ENCODE measurements at places on chromosomes 12 and 14.

GRCh38 chr12:574475-575128, 88.6 kb downstream of the NINJ2 start:
- peak; percentile 72 for DNase-seq
- no peaks in the 10 kb centered on the region for H3K36me3 ChIP-seq
- no peak overlapping the region for H3K27ac ChIP-seq
- peaks cover 14% of the 10 kb centered on the region for H3K4me1 ChIP-seq
- H3K27me3 ChIP-seq, result no peaks in the 10 kb centered on the region

- no peaks in the 10 kb centered on the region for H3K36me3 ChIP-seq
- no peak for DNase-seq
- H3K27ac ChIP-seq, result no peak overlapping the region
- H3K4me3 ChIP-seq, result no peak overlapping the region
- no peaks in the 10 kb centered on the region for H3K4me1 ChIP-seq
Measured at GRCh38 chr12:53956914-53957536, 2.3 kb downstream of the HOXC12 start.

DNA sequence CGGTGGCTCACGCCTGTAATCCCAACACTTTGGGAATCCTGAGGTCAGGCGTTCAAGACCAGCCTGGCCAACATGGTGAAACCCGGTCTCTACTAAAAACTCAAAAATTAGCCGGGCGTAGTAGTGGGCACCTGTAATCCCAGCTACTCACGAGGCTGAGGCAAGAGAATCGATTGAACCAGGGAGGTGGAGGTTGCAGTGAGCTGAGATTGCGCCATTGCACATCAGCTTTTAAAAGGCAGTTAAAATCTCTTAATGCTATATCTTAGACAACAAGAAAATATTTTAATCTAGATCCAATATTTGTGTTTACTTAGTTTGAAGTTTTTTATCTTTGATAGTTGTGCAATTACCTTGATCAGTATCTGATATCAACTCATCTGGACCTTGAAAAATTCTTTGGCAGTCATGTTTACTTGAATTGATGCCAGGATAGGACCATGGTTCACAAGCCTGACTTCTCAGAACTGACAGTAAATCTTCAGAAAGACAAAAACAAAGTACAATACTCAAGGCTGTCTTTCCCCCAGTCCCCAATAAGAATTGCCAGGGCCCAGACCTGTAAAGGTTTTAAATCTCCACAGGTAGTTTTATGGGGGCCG, 135.0 kb upstream of the AEBP2 start:
- no peak for DNase-seq
- no peak overlapping the region for H3K27ac ChIP-seq
- H3K4me3 ChIP-seq, result no peak overlapping the region
- H3K27me3 ChIP-seq, result no peaks in the 10 kb centered on the region

GRCh38 chr12:123829561-123829960, 67.5 kb downstream of the DNAH10 start:
- H3K27ac ChIP-seq, result no peak overlapping the region
- H3K4me1 ChIP-seq, result no peaks in the 10 kb centered on the region
- no peaks in the 10 kb centered on the region for H3K36me3 ChIP-seq
- H3K4me3 ChIP-seq, result no peak overlapping the region
- DNase-seq, result peak; percentile 14

DNA sequence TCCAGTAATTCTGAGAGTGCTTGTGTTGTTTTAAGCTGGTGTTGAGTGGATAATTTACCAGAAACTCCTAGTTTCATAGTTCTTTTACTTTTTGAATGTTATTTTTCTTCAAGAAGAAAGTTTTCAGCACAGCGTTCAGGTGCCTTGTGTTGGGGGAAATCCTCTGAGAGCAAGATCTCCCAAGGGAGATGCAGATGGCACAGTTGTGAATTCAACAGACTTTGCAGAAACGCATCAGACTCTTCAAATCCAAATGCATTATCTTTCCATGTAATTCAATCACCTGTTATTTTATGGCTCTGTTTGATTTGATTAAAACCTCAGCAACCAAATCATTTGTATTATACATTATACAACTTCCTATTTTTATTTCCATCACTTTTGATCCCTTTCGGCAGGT, 439.9 kb downstream of the EGLN3 start:
- no peak overlapping the region for H3K4me3 ChIP-seq
- H3K4me1 ChIP-seq, result no peaks in the 10 kb centered on the region
- DNase-seq, result no peak
- no peaks in the 10 kb centered on the region for H3K27me3 ChIP-seq
- no peak overlapping the region for H3K27ac ChIP-seq
- H3K36me3 ChIP-seq, result no peaks in the 10 kb centered on the region

DNA sequence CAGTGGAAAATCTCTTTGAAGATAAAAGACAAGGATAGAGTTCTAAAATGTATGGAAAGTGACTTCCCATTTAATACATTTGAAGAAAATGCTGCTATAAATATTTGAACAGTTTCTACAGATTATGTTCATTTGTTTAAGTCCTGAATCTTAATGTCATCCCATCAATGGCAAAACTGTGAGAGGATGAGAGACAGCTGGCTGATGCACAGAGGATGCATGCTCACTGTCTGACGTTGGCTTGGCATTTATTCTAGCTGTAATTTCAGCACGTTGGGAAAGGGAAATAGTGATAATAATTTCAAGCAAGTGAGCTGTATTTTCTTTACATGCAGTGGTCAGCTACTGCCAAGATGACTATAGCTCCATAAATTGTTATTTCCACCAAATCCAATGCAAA, 40.5 kb downstream of the PPFIA2 start:
- H3K4me1 ChIP-seq, result no peaks in the 10 kb centered on the region
- H3K36me3 ChIP-seq, result no peaks in the 10 kb centered on the region
- H3K4me3 ChIP-seq, result no peak overlapping the region

DNA sequence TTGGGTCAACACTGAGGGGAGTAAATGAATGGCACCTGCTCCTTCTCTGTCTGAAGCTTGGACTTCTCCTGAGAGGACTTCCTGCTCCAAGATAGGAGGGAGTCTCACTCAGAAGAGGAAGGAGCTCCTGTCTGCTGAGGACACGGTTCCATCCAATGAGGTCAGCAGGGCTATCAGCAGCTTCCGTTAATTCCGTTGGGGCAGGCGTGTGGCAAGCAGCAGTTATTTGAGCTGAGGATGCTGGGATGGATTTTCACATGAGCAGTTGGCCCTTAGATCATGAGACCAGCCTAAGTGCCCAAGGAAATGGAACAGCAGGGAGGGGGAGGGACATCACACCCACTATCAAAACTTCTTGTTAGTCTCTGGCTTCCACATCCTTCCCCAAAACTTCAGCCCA, 159.0 kb upstream of the PZP start:
- H3K27ac ChIP-seq, result no peak overlapping the region
- DNase-seq, result no peak

GRCh38 chr12:24864796-24865125, 84.1 kb downstream of the BCAT1 start:
- DNase-seq, result no peak
- peaks cover 9% of the 10 kb centered on the region for H3K4me1 ChIP-seq
- H3K27ac ChIP-seq, result no peak overlapping the region

- H3K36me3 ChIP-seq, result no peaks in the 10 kb centered on the region
- H3K27me3 ChIP-seq, result no peaks in the 10 kb centered on the region
- H3K4me3 ChIP-seq, result no peak overlapping the region
- H3K4me1 ChIP-seq, result peaks cover 3% of the 10 kb centered on the region
- H3K27ac ChIP-seq, result no peak overlapping the region
Measured at GRCh38 chr14:68557648-68558047, 235.2 kb downstream of the ZFP36L1 start.

- DNase-seq, result no peak
- peaks cover 47% of the 10 kb centered on the region for H3K4me1 ChIP-seq
- no peaks in the 10 kb centered on the region for H3K27me3 ChIP-seq
Measured at GRCh38 chr14:52043690-52044089, 25.2 kb downstream of the NID2 start.

- H3K4me1 ChIP-seq, result no peaks in the 10 kb centered on the region
- H3K36me3 ChIP-seq, result no peaks in the 10 kb centered on the region
- H3K27ac ChIP-seq, result no peak overlapping the region
- no peak overlapping the region for H3K4me3 ChIP-seq
Measured at GRCh38 chr12:103813949-103814348, 27.1 kb downstream of the NT5DC3 start.

DNA sequence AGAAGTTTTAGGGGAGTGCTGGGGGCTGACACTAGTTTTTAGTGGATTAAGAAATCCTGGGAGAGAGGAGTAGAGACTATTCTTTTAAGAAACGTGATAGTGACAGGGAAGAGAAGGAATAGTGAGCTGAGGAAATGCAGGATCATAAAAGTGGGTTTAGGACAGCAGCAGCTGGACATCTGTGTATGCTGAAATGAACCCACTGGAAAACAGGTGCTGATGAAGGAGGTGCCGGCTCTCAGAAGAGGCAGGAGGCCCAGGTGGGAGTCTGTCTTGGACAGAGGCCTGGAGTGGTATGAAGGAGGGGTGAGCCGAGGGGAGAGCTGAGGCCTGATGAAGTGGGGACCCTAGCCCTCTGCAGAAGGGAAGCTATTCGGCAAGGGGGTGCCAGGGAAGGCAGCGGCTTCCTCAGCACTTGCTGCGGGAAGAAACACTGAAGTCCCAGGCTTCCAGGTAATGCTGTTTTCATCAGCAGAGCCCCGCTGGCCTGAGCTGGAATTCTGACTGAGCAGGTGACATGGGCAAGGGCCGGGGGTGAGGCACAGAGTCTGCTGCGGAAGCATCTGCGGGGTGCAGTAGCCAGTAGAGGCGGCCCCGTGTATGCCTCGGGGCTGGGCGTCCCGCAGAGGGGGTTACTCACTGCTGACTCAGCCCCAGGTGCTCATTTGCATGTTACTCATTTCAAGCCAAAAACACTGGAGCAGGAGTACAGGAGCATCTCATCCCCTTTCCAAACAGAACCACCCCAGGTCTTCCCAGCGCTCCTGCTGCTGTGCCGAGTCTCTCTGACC, 89.7 kb downstream of the TMCC3 start:
- H3K36me3 ChIP-seq, result no peaks in the 10 kb centered on the region
- H3K27me3 ChIP-seq, result no peaks in the 10 kb centered on the region

DNA sequence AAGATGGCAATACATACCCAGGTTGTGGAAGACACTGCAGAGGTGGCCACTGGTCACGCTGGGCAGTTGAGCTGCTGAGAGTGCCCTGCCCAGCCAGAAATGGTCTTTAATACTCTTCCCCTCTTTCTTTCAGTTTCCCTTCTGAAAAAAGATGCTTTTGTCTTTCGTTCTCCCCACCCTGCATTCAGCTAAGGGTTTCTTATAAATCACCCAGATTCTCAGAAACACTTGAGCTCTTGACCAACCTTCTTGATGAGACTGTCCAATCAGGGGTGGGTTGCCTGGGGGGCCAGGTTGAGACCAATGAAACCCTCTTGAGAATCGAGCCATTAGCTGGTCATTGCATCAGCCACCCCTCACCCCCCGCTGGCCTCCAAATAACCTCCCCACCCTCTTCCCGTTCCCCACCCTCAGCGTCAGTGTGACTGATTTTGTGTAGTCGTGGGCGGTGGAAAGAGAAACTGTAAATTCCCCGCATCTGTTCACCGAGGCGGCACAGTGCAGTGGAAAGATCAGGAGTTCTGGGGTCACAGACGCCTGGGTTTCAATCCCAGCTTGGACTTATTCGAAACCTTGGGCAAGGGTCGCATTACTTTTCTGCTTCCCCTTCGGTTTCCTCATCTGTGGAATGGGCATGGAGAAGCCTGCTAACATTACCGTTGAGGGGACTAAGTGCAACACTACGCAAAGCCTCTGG, 52.3 kb downstream of the SLC25A47 start:
- H3K4me1 ChIP-seq, result peaks cover 7% of the 10 kb centered on the region
- no peaks in the 10 kb centered on the region for H3K36me3 ChIP-seq
- DNase-seq, result peak; percentile 99
- no peaks in the 10 kb centered on the region for H3K27me3 ChIP-seq
- peak overlapping the region; percentile 59 for H3K4me3 ChIP-seq

- H3K27me3 ChIP-seq, result no peaks in the 10 kb centered on the region
- no peak overlapping the region for H3K27ac ChIP-seq
- DNase-seq, result no peak
- H3K4me3 ChIP-seq, result no peak overlapping the region
- H3K36me3 ChIP-seq, result no peaks in the 10 kb centered on the region
- H3K4me1 ChIP-seq, result no peaks in the 10 kb centered on the region
Measured at GRCh38 chr14:37658156-37658555, 62.7 kb downstream of the TTC6 start.

- H3K27me3 ChIP-seq, result peaks cover 5% of the 10 kb centered on the region
- DNase-seq, result no peak
- H3K27ac ChIP-seq, result no peak overlapping the region
- H3K4me1 ChIP-seq, result no peaks in the 10 kb centered on the region
- no peak overlapping the region for H3K4me3 ChIP-seq
Measured at GRCh38 chr12:159156-159782, 54.7 kb downstream of the SLC6A12 start.

DNA sequence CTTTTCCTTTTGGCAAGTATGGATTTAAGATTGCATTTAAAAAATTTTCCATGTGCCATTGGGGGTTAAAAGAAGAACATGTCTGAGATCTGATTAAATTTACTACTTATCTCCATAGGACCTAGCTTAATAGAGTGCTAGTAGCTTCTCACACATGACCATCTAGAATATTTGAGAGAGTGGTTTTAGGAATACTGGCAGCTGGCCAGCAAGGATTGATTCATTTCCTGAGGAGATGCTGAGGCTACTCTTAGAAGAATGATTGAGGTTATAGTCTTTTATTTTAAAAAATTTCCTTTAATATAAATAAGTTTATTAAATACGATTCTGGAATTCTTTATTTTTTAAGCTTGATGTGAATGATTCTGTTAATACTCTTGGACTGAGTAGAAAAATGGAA, 56.2 kb downstream of the MIPOL1 start:
- H3K27ac ChIP-seq, result no peak overlapping the region
- no peaks in the 10 kb centered on the region for H3K27me3 ChIP-seq
- H3K4me1 ChIP-seq, result peaks cover 2% of the 10 kb centered on the region
- DNase-seq, result peak; percentile 76
- H3K36me3 ChIP-seq, result no peaks in the 10 kb centered on the region
- no peak overlapping the region for H3K4me3 ChIP-seq

DNA sequence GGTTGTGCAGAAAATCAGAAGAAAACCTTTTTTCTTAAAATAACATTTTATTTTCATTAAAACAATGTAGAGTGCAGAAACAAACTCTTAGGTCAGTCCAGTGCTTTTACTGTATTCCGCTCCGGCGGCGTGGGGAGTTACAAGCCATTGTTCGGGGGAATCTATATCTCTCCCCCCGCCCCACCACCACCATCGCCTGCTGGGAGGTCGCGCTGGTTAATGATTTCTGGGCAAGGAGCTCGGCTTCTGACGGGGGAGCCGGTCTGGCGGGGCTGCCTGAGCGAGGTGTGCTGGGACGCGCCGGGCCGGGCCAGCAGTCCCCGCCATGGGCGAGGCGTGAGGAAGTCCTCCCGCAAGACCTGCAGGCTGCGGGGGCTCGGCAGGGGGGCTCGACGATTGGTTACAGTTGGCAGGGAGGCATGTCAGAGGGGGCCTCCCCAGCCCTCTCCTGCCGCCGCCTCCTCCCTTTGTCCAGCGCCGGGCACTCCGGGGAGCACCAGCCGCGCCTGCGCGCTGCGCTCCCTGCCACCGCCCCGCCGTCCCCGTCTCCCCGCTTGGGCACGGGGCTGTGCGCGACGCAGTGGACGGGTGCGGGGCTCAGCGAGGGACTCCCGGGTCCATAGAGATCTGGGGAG, 1.0 kb upstream of the DUSP6 start:
- H3K36me3 ChIP-seq, result peaks cover 4% of the 10 kb centered on the region
- DNase-seq, result peak; percentile 64
- no peaks in the 10 kb centered on the region for H3K27me3 ChIP-seq
- peak overlapping the region; percentile 96 for H3K27ac ChIP-seq
- peak overlapping the region; percentile 64 for H3K4me3 ChIP-seq

- no peak overlapping the region for H3K4me3 ChIP-seq
- no peaks in the 10 kb centered on the region for H3K4me1 ChIP-seq
- no peaks in the 10 kb centered on the region for H3K36me3 ChIP-seq
- H3K27ac ChIP-seq, result no peak overlapping the region
- H3K27me3 ChIP-seq, result no peaks in the 10 kb centered on the region
Measured at GRCh38 chr12:118900993-118901392, 80.3 kb upstream of the SRRM4 start.

- no peak for DNase-seq
- no peak overlapping the region for H3K4me3 ChIP-seq
- peaks cover 3% of the 10 kb centered on the region for H3K27me3 ChIP-seq
Measured at GRCh38 chr14:104642540-104642868, 37.9 kb upstream of the TMEM179 start.
